ENCODE measurements at places on chromosomes 7 and 10.

- DNase-seq, result no peak
Measured at GRCh38 chr10:33262871-33263270, 71.6 kb downstream of the NRP1 start.

DNA sequence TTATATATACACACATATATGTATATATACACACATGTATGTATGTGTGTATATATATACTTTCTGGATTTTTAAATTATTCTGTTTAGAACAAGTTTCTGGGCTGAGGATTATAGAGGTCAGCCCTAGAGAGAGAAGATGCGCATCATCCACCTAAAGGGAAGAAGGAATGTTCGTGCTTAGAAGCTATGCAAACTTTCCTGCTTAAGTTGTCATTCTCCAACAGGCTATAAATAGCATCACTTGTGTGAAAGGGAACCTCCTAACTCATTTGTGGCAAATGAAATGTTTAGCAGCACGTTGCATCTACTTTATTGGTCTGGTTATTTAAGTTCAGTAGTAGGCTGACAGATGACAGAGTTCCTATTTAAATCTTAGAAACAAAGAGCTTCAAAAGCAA, 23.9 kb upstream of the TPK1 start:
- no peak for DNase-seq

DNA sequence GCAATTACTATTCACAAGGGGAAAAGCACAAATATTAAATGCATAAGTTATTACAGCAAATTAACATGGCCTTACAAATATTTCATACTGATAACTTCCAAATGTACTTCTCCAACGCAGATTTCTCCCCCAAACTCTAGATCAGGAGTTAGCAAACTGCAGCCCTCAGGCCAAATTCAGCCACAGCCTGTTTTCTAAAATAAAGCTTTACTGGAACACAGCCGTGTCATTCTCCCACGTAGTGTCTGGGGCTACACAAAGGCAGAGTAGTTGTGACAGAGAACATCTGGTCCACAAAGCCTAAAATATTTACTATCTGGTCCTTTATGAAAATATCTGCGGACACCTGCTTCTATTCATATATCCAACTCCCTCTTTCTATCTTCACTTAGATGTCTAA, 151.8 kb upstream of the AHR start:
- no peak for DNase-seq

GRCh38 chr7:84040355-84040754, 154.2 kb downstream of the SEMA3A start:
- no peak for DNase-seq

DNA sequence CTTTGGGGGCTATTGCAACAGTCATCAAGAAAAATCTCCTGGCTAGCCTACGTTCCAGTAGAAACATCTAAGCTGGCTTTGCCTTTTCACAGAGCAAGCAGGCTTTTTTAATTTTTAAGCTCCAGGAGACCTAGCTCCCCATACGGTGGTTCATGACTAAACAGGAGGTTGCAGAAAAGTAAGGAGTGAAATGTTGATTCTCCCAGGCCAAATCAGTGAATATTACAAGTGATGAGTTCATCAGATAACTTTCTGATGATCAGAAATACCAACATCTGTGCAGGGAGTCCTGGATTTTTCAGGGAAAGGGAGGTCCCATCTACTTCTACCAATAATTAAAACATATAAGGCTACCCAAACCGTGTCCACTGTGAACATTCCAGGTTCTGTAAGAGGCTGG, 477.3 kb upstream of the CELF2 start:
- DNase-seq, result no peak

DNA sequence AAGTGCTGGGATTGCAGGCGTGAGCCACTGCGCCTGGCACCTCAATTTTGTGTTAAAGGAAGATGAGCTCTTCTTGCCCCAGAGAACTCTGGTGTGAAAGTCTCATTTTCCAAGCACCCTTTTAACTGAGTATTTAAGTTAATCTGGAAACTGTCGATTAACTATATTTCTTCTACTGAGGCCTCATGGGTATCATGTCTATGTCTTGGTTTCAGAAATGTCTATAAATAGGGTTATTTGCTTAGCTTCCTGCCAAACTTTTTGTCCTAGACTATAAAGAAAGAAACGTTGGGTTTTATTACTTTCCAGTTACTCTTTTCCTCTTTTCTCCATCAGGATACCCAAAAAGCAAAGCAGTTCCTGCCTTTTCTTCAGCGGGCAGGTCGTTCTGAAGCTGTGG, 102.4 kb downstream of the LRRC4 start:
- DNase-seq, result no peak

DNA sequence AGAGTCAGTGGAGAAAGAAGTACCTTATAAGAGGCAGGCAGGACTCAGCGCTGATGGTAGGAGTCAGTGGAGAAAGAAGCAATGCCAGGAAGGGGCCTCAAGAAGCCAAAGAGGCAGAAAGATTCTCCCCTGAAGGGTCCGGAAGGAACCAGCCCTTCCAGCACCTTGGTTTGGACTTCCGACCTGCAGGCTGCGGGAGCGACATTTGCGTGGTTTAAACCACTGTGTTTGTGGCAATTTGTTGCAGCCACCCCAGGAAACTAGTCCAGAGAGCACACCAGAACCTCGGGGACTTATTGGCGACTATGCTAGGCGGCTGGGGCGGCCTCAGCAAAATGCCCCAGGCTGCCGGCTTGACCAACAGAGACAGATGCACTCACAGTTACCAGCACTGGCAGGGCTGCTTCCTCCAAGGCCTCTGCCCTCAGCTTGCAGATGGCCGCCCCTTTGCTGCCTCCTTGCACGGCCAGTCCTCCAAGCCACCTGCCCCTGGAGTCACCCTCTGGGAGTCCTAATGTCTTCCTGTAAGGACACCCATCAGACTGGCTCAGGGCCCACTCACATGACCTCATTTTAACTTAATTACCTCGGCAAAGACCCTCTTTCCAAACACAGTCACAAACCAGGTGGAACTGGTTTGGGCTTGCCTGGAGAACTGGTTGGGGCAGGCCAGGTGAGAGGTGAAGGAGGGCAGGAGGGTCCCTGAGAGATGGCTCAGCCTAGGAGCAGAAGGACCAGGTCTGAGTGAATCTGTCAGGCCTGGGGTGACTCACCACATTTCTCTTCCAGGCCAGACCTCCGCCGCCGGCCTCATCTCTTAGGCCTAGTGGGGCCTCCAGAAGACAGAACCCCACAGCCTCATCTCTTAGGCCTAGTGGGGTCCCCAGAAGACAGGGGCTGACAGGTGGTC, 26.1 kb downstream of the CALML3 start:
- DNase-seq, result no peak

GRCh38 chr7:46586406-46586805, 665.3 kb upstream of the IGFBP3 start:
- no peak for DNase-seq

DNA sequence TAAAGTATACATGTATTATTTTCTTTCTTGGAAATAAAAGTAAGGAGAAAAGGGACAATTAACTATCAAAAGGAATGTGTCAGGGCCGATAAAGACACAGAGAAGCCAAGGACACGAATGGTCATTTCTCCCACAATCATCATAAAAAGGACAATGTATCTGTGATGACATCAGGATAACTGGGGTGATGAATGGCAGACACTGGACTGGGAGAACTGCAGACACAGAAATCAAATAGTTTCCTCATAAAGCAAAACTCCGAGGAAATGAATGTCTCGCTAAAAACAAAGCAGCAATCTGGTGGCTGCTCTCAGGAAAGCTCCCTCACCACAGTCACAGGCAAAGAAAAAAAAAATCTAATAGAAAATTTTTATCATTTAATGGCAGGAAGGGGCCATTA, 69.3 kb upstream of the NPY start:
- DNase-seq, result no peak

- DNase-seq, result peak; percentile 42
Measured at GRCh38 chr7:138903186-138903820, 77.9 kb downstream of the KIAA1549 start.

- no peak for DNase-seq
Measured at GRCh38 chr10:4120096-4120853, 335.3 kb upstream of the KLF6 start.
